Thoracic aorta (tissue), 2 donors: ENCODE measurements at places on chromosomes 1 and 21.

GRCh38 chr1:180623579-180624347, 8.1 kb upstream of the XPR1 start:
- DNase-seq, result no peak
- no peaks in the 10 kb centered on the region for H3K36me3 ChIP-seq
- H3K4me3 ChIP-seq, result no peak overlapping the region
- no peak overlapping the region for H3K27ac ChIP-seq
- H3K27me3 ChIP-seq, result no peaks in the 10 kb centered on the region

GRCh38 chr1:109677459-109677858, 9.6 kb downstream of the GSTM2 start:
- H3K27ac ChIP-seq, result no peak overlapping the region
- H3K36me3 ChIP-seq, result no peaks in the 10 kb centered on the region
- no peaks in the 10 kb centered on the region for H3K27me3 ChIP-seq
- no peaks in the 10 kb centered on the region for H3K4me1 ChIP-seq

- peaks cover 18% of the 10 kb centered on the region for H3K4me1 ChIP-seq
- H3K27me3 ChIP-seq, result no peaks in the 10 kb centered on the region
- no peak for DNase-seq
- no peak overlapping the region for H3K4me3 ChIP-seq
- no peak overlapping the region for H3K27ac ChIP-seq
Measured at GRCh38 chr1:89660224-89661061, 27.5 kb downstream of the LRRC8C start.

- no peak overlapping the region for H3K4me3 ChIP-seq
- H3K4me1 ChIP-seq, result peaks cover 6% of the 10 kb centered on the region
- no peak overlapping the region for H3K27ac ChIP-seq
- H3K36me3 ChIP-seq, result peaks cover 19% of the 10 kb centered on the region
- no peak for DNase-seq
Measured at GRCh38 chr1:33302325-33302724, 18.6 kb downstream of the A3GALT2 start.

DNA sequence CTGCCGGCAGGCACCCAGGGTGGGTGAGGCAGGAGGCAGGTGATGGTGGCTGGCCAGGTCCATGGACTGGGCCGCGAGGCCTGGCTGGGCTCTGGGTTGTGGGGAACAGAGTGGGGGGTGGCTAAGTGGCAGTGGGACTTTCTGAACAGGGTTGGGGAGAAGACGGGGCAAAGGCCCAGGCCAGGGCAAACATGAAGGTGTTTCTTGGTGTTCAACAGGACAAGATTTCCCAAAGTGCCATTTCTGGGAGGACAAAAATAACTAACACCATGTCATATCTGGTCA, 26.8 kb downstream of the STUM start:
- H3K36me3 ChIP-seq, result no peaks in the 10 kb centered on the region
- no peak overlapping the region for H3K27ac ChIP-seq
- no peak for DNase-seq

GRCh38 chr1:197800379-197801110, 25.3 kb upstream of the DENND1B start:
- no peaks in the 10 kb centered on the region for H3K4me1 ChIP-seq
- no peaks in the 10 kb centered on the region for H3K27me3 ChIP-seq
- no peak overlapping the region for H3K4me3 ChIP-seq
- no peak for DNase-seq

DNA sequence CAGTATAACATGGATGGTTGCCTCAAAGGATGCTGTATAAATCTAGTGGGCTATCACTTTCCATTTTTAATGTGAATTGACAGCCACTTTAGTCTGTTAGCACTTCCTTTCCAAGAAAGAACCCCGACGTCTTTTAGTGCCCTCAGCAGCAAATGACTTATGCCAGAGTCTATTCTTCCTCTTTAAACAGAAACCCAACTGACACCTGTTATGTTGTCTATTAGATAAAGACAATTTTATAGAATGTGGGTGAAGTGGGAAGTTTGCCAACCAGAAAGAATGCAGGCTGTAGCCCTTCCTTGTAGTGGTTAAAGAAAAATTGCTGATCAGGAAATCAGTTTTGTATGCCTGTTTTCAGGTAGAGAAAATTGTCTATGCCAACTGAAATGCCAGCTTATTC, 344.9 kb downstream of the ZNF326 start:
- no peaks in the 10 kb centered on the region for H3K36me3 ChIP-seq
- no peak for DNase-seq
- no peak overlapping the region for H3K27ac ChIP-seq
- no peak overlapping the region for H3K4me3 ChIP-seq
- no peaks in the 10 kb centered on the region for H3K4me1 ChIP-seq

- H3K36me3 ChIP-seq, result no peaks in the 10 kb centered on the region
- H3K27ac ChIP-seq, result no peak overlapping the region
- no peak overlapping the region for H3K4me3 ChIP-seq
Measured at GRCh38 chr1:33128781-33129180, 47.8 kb downstream of the AZIN2 start.

- no peaks in the 10 kb centered on the region for H3K27me3 ChIP-seq
- DNase-seq, result no peak
- peaks cover 5% of the 10 kb centered on the region for H3K36me3 ChIP-seq
- H3K27ac ChIP-seq, result no peak overlapping the region
- H3K4me1 ChIP-seq, result peaks cover 4% of the 10 kb centered on the region
- no peak overlapping the region for H3K4me3 ChIP-seq
Measured at GRCh38 chr1:98700228-98700627, 38.7 kb downstream of the SNX7 start.

DNA sequence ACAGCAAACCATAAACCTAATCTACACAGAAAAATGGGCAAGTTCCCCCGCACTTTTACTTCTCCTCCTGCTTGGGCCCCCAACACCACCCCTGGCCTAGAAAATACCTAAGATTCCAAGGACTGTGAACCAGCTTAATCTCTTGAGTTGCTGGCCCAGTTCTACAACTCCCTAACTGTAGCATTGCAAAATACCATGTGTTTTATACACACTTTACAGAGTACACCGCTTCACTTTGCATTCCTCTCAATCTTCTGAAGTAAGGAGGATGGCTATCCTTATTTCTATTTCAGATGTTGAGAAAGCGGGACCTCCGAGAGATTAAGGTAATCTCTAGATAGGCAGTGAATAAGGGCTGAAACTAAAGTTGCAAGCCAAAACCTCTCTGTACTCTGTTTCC, 408.3 kb upstream of the NR5A2 start:
- H3K27ac ChIP-seq, result no peak overlapping the region
- no peak overlapping the region for H3K4me3 ChIP-seq
- no peaks in the 10 kb centered on the region for H3K36me3 ChIP-seq
- no peaks in the 10 kb centered on the region for H3K4me1 ChIP-seq

DNA sequence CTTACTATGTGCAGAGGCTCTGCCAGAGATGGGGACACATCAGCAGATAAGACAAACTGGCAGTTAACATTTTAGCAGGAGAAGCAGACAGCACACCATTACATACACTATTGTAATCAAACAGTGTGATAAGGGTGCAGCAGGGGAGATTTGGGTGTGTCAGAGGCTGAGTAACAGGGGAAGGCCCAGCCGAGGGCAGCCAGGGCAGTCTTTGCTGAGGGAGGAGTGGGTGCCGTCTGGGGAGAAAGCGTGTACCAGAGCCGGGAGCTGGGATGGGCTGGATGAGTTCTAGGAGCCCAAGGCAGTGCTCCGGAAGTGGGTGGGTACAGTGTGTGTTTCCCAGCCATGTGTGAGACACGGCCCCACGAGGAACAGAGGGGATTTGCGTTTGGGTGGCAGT, 31.2 kb downstream of the KCNA10 start:
- no peak overlapping the region for H3K4me3 ChIP-seq
- no peaks in the 10 kb centered on the region for H3K4me1 ChIP-seq
- no peak for DNase-seq

- H3K4me1 ChIP-seq, result no peaks in the 10 kb centered on the region
- no peak overlapping the region for H3K4me3 ChIP-seq
- H3K27me3 ChIP-seq, result no peaks in the 10 kb centered on the region
- no peak overlapping the region for H3K27ac ChIP-seq
- DNase-seq, result no peak
Measured at GRCh38 chr1:55388960-55389359, 173.8 kb upstream of the USP24 start.

GRCh38 chr1:208766832-208767231, 522.6 kb upstream of the PLXNA2 start:
- no peaks in the 10 kb centered on the region for H3K27me3 ChIP-seq
- no peaks in the 10 kb centered on the region for H3K4me1 ChIP-seq
- H3K27ac ChIP-seq, result no peak overlapping the region
- no peak overlapping the region for H3K4me3 ChIP-seq
- DNase-seq, result no peak

DNA sequence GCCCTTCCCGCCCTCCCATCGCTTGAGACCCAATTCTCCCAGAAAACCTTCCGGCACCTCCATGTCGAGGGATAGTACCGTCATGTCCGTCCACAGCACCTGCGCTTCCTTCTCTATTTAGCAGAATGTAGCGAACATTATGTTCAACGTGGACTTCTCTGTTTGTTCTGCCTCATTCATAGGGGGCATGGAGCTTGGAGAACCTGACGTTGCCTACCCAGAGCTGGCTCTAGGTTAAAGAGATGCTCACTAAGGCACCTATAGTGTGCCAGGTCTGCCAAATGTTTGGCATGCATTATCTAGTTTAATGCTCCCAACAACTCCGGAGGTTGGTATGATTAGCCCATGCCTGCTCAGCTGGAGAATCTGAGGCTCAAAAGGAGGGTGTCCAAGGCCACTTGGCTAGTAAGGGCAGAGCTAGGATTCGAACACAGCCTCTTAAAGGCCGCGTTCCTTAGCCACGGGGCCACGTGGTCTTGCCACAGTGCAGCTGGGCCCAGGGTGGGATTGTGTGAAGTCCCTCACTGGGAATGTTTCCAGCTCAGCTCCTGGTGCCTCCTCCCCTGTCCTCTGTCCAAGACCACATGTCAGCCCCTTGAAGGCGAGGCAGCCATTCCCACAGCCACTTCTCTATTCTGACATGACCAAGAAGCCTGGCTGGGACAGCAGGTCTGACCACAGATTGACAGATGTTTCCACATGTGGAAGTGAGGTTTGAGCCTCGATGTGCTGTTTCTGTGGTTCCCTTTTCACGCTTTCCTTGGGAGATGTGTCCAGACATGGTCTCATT, 57.8 kb downstream of the RUNX3 start:
- no peaks in the 10 kb centered on the region for H3K27me3 ChIP-seq
- no peak for DNase-seq
- no peak overlapping the region for H3K27ac ChIP-seq
- H3K36me3 ChIP-seq, result no peaks in the 10 kb centered on the region
- no peaks in the 10 kb centered on the region for H3K4me1 ChIP-seq
- H3K4me3 ChIP-seq, result no peak overlapping the region

- peaks cover 34% of the 10 kb centered on the region for H3K4me1 ChIP-seq
- H3K27me3 ChIP-seq, result no peaks in the 10 kb centered on the region
- no peak for DNase-seq
- H3K36me3 ChIP-seq, result no peaks in the 10 kb centered on the region
- no peak overlapping the region for H3K4me3 ChIP-seq
- H3K27ac ChIP-seq, result no peak overlapping the region
Measured at GRCh38 chr1:230186874-230187273, 119.8 kb downstream of the GALNT2 start.

DNA sequence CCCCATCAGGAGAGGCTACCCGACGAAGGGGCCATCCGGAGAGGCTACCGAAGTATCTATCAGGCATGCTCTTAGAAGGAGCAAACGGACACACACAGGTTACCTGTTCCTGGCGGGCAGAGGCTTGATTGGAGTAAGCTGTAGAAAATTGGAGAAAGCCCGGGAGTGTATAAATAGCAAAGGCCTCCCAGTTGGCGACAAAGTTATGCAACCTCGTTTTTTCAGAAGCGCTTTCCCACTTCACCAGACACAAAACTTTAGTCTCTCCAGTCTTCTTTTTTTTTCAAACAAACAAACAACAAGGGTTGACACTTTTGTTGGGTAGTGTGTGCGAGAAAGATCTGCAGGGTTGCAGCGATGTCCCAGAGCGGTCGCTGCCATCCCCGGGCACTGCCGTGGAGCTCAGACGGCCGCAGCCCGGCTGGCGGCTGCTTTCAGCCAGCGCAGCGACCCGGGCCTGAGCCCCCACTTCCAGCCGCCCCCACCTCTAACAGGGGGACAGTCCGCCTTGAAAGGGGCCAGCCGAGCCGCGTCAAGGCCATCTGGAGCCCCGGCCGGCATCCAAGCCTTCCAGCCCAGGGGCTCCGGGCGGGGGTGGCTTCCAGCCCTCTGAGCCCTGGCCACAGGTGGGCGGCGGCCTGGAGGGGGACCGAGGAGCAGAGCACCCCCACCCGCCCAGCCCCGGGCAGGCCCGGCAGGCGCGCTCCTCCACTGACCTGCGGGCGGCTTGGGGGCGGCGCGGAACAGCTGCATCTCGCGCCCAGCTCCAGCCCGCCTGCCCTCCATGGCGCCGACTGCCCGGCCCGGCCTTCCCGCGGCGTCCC, 616 bp downstream of the MCOLN3 start:
- no peak overlapping the region for H3K27ac ChIP-seq
- peaks cover 4% of the 10 kb centered on the region for H3K4me1 ChIP-seq
- H3K4me3 ChIP-seq, result peak overlapping the region; percentile 65
- no peaks in the 10 kb centered on the region for H3K36me3 ChIP-seq
- DNase-seq, result no peak

DNA sequence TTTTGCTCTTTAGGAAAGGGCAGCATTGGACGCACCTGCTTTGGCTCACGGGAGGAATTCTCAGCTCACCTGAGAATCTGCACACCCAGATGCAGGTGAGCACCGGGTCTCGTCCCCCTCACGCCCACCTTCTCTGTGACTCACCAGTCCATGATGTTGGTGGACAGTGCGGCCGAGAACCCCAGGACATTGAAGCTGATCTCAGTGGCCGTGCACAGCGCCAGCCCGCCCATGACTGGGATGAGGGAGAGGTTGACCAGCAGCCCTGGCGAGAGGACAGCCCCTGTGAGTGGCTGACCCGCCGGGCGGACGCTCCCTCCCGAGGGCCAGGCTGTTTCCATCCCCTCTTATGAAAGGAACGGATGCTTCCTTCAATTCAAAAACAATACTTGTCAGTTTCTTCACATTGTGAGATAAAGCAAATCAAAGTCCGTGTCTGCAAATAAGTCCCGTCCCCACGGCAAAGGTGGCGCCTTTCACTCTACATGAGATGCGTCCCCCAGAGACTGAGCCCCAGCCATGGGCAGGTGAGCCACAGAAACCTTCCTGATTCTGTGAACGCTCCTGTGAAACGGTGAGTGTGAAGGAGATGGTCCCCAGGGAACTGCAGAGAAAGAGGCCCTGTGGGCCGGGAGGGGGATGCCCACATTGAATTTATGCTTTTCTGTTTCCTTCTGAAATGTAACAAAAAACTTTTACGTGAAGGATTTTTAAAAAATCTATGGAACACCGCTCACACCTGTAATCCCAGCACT, 12.7 kb upstream of the CDK11B start:
- no peak overlapping the region for H3K4me3 ChIP-seq
- no peaks in the 10 kb centered on the region for H3K27me3 ChIP-seq
- H3K4me1 ChIP-seq, result no peaks in the 10 kb centered on the region
- DNase-seq, result no peak
- peaks cover 37% of the 10 kb centered on the region for H3K36me3 ChIP-seq

DNA sequence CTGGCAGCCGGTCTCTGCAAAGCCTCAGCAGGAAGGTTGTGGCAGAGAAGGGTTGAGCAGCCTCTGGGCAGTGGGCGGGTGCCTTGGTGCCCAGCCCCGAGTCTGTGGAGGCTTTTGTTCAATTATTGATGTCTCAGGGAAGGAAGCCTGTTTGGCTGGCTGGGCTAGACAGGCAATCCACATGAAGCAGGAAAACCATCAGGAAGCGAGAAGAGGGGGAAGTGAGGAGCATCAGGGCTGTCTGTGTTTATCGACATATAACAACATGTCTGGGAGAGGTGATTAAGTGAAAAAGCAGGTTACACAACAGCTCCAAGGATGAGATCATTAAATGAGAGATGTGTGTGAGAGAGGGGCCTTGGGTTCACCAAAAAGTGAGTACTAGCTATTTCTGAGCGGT, 105.4 kb downstream of the UBE2U start:
- no peak overlapping the region for H3K27ac ChIP-seq
- no peak overlapping the region for H3K4me3 ChIP-seq
- H3K4me1 ChIP-seq, result no peaks in the 10 kb centered on the region
- no peak for DNase-seq

GRCh38 chr1:87091425-87091824, 177.0 kb downstream of the HS2ST1 start:
- no peaks in the 10 kb centered on the region for H3K36me3 ChIP-seq
- H3K27me3 ChIP-seq, result no peaks in the 10 kb centered on the region
